Muscle of back (tissue), 13 donors: ENCODE measurements at places on chromosomes 1 and 21.

GRCh38 chr1:20928146-20928545 is 141.0 kb upstream of the HP1BP3 start:
- DNase-seq = no peak

GRCh38 chr1:241536304-241536703 is 4.1 kb downstream of the KMO start:
- DNase-seq = no peak

- DNase-seq = no peak
These were observed 30.7 kb downstream of the VCAM1 start for GRCh38 chr1:100750005-100750885.

GRCh38 chr1:247392088-247392487 is 23.9 kb upstream of the NLRP3 start:
- DNase-seq = no peak

- DNase-seq = peak; percentile 24
These were observed 104.4 kb downstream of the PCBP3 start for GRCh38 chr21:45747802-45748445.

DNA sequence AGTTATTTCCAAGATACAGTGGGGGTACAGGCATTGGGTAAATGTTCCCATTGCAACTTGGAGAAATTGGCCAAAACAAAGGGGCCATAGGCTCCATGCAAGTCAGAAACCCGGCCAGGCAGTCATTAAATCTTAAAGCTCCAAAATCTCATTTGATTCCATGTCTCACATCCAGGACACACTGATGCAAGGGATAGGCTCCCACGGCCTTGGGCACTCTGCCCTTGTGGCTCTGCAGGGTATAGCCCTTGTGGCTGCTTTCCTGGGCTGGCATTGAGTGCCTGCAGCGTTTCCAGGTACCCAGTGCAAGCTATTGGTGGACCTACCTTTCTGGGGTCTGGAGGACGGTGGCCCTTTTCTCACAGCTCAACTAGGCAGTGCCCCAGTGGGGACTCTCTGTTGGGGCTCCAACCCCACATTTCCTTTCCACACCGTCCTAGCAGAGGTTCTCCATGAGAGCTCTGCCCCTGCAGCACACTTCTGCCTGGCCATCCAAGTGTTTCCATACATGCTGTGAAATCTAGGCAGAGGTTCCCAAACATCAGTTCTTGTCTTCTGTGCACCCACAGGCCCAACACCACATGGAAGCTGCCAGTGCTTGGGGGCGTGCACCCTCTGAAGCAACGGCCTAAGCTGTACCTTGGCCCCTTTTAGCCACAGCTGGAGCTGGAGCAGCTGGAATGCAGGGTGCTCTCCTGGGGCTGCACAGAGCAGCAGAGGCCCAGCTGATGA is 67.2 kb downstream of the HS2ST1 start:
- no peak for DNase-seq

GRCh38 chr1:18764362-18764761 is 95.1 kb downstream of the TAS1R2 start:
- peak; percentile 79 for DNase-seq

GRCh38 chr1:17023573-17023972 is 11.8 kb upstream of the ATP13A2 start:
- no peak for DNase-seq
